Kidney capillary endothelial cell (primary cell): ENCODE measurements at places on chromosomes 3 and 15.
A peak's percentile ranks its signal among the peaks of the same experiment; 100 is the strongest.

DNA sequence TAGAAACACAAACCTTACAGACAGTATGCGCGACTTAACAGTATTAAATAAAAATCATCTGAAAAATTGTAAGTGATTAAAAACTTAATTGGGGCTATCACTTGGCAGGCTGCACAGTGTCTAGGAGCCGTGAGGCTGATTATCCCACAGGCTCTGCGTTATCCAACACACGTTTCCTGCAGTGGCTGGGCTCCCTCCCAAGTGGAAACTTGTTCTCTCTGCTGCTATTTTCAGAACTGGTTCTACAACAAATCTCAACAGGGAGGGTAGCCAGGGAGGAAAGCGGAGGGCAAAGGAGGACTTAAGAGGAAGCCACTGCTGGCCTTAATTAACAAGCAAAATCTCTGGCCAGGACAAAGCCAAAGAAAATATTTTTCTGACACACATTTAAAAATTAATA lies 555.2 kb downstream of the MAGI1 start:
- DNase-seq = no peak

DNA sequence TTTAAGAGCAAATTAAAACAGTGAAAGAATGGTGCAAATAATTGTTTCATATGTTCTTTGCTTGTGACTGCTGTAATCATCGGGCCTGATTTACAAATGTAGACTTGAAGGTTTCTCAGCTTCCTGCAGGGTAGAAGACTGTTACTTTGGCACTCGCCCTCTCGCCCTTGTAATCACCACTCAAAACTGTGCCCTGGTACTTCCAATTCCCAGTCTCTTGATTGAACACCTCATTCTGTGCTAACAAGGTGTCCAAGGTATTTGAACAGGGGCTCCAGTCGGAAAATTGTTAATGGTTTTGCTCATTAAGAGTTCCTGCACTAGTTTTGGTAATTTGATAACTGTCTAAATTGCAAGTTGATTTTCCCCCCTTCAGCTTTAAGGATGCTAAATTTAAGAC lies 209.5 kb downstream of the ZIC1 start:
- no peak for DNase-seq

DNA sequence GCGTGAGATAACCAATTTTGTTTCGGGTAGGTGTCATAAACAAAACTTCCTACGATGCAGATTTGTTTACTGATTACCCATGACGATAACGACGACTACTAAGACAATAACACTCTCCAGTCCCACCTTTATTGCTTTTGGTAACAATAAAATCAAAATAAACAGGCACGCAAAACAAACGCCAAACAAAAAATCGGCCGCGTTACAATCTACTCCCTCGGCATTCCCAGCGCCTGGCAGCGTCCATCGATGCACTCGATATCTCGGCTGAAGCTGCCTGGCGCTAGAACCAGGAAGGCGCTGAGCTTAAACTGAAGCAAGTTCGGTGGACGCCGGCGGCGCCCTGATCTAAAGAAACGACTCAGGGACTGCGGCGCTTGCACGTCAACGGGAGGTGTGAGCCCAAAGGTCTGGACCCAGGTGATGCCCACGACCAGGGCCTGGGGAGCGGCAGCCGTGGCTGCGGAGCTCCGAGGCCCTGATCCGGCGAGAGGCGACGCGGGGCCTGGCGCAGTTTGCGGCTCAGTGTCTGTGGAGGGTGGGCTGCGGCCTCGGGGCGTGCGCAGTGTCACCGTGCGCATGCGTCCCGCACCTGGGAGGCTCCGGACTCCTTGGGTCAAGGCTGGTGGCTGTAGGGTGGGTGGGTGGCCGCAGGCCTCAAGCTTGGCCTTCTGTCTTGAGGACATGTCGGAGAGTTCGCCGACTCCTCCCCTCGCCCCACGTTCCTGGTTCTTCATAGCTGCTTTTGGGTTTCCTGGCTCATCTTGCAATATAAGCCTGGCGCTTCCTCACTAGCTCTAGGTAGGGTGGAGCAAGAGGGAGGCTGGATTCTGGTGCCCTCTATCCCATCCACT lies at the start of gene RSRC1:
Gene RSRC1, plus strand, starts transcription at position 286 of the 854 bp plus-strand sequence. CDS start 12,016 bp downstream, outside the sequence.
- peak; percentile 81 for DNase-seq

DNA sequence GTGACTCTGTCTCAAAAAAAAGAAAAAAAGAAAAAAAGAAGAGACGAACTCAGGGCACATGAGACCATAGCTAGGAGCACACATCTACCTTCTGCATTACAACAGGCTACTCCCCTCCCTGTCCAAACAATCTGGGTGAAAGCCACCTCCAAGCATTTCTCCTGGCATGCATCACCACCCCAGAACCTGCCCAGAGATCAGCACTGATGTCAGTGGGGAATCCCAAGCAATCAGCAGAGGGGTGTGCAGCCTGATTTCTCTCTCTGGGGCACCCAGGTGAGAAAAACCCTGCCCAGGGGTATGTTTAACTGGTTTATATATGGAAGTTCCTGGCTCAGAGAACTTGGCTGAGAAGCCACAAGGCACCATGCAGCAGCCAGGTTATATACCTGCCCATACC lies 59.4 kb downstream of the CDC25A start:
- no peak for DNase-seq

GRCh38 chr3:30934208-30934550 lies 39.7 kb upstream of the GADL1 start:
- peak; percentile 21 for DNase-seq

DNA sequence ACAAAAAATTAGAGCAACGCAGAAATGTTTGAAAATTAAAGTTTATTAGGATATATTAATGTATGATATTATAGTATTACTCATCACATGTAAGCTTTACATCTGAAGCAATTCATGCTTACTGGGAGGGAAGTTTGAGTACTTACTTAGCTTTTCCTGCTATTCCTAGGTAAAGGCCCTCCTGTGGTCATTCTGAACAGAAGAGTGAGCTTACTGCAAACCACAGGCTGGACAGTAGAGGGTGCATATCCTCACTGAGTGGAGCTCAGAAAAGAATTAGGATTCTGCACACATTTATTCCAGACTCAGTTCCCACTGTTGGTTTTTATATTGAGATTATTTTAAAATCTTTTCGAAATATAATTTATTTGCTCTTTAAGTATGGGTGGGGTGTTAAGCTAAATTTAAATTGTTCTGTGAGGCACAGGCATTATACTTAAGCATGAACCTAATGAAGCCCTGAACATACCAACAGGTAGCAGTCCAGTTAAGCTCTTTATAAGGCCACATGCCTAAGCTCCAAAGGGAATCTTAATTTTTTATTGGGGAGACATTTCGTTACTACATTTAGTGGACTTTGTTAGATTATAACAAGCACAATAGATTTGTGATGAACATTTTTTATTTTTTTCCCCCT lies 10.2 kb downstream of the MRPS22 start:
- peak; percentile 45 for DNase-seq

GRCh38 chr3:166457382-166457781 lies 620.2 kb upstream of the BCHE start:
- DNase-seq = no peak

GRCh38 chr3:194282436-194283122 lies 68.5 kb downstream of the CPN2 start:
- no peak for DNase-seq

DNA sequence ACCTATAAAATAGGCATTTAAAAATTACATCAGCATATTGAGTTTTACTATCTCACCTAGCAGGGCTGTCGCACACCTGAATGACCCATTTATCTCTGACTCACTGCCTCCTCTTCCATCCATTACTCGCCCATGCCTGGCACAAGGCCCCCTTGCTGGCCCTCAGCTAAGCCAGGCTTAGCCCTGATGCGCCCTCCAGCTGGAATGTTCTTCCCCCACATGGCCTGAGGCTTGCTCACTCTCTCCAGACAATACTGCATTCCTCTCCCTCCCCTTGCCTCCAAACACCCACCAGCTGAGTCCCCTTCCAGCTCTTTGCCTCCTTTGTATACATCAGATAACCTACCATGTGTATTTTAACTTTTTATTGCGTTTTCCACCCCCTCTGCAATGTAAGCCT lies 7.2 kb downstream of the SH3BP5 start:
- DNase-seq = peak; percentile 51

DNA sequence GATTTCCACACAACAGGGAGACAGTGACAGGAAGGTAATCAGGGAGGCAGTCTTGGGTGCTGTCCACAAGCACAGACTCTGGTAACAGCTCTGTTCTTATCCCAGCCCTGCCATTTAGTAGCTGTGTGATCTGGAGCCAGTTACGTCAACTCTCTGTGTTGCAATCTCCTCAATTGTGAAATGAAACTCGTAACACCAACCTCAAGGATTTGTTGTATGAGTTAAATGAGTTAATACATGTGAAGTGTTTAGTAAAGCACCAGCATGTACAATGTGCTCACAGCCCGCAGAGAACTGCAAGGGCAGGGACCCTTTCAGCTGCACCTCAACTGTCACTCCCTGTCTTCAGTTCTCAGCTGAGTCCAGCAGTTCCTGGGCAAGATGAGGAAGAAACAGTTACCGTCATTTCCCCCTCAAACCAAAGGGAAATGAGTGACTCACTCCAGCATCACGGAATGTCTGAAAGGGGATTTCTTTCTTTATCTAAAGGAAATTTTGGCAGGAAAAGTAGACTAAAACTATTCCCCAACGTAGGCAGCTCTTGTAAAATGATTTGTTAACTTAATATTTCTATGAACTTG lies 39.9 kb upstream of the MB21D2 start:
- DNase-seq = peak; percentile 64

GRCh38 chr3:174089592-174089991 lies 692.0 kb downstream of the NLGN1 start:
- no peak for DNase-seq

GRCh38 chr3:186669378-186670084 lies 3.7 kb downstream of the HRG start:
- no peak for DNase-seq

DNA sequence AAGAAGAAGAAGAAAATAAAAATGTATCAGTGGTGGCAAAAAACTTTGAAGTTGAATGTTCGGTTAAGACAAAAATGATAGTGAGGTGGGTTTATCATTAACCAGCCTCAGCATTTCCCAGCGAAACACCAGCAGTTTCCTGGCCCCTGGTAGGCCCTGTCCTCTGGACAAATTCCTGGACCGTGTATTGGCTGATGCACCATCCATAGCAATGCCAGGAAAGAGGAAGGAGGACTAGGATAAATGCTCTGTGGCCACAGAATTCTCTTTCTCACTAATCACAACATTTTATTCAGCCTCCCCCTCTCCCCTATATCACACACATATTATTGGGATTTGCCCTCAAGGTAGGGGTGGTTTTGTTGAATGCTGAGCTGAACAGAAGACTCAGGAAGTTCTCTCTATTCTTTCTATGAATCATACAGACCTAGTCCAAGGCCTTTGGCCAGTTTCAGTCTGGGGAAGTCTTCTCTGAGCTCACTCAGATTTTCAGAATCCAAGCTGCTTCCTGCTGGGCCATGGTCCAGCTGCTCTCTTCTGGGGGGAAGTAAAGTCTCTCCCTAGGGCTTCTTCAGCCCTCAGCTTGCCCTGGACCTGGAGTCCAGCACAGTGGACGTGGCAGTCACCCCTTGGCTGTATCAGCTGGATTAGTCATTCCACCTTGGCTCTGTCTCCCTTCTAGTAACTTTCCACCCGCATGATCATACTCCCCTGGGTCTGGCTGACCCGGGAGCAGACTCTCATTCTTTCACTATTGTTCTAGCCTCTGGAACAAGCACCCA lies 27.6 kb downstream of the SLC28A1 start:
- peak; percentile 97 for DNase-seq

- no peak for DNase-seq
Observed at GRCh38 chr15:40388941-40389823, 6.7 kb downstream of the KNSTRN start.

GRCh38 chr3:26237036-26237682 lies 385.4 kb upstream of the LRRC3B start:
- DNase-seq = peak; percentile 7

- no peak for DNase-seq
Observed at GRCh38 chr3:193737191-193737751, 144.3 kb downstream of the OPA1 start.

DNA sequence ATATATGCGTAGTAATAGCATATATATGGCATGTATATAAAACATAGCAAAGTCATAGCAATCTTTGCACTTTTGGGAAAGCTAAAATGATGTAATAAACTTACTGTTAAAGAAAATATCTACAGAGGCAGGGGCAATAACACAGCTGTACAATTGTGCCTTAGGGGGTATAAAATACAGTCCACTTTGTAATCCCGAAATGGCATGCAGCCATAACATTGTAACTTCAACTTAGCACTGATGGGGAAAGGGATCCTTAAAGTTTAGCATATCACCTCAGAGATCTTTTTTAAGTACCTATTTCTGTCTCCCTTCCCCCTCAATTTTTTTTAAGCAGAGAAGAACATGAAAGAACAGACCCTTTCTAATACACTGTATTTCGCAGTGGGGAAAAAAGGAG lies 40.8 kb downstream of the PLD1 start:
- DNase-seq = no peak

DNA sequence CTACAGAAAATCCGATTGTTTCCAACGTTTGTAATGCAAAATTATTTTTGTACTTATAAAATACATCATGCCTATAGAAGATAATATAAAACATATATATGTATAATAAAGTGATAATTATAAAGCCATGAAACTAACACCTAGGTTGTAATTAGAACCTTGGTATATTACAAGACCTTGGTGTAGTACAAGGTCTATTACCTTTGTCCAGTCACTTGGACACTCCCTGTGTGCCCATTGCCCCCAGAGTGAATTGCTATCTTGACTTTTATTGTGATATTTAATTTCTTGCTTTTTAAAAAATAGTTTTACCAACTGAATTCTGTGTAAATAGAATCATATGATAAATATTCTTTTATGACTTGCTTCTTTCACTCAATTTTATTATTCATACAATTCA lies 20.7 kb upstream of the TNFSF10 start:
- DNase-seq = no peak

DNA sequence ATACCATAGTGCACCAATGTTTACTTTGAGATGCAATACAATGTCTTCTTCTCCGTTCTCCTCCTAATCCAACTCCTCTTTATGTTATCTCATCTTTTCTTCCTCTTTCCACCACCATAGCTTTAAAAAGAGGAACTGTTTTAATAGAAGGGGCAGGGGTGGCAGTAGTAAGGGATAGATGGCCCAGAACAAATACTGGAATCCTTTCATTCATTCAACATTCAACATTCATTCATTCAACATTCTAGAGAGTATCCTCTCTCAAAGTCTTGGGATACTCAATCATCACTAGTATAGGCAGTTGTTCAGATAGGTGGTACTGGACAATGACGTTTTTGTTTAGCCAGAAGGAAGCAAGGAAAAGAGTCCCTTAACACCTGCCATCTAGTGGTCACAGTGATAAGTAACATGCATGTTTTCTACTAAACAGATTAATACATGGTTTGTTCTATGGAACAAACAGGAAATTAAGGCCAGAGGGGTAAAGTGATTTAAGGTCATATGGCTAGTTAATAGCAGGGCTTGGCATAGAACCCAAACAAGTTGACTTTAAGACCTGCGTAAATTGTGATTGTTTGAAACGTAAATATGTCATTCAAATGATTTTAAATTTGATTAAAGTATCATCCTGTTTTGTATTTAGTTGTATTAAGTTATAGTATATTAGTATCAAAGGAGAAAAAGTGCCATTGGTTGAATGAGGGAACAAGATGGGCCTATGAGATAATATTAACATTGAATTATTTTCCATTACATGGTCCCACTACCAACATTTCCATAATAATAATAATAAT lies 26.9 kb upstream of the EHHADH start:
- DNase-seq = peak; percentile 65
